GM12865 (cell line): ENCODE measurements at places on chromosomes 3 and 15.

- DNase-seq = no peak
Measured at GRCh38 chr3:86147119-86147518, 843.8 kb downstream of the VGLL3 start.

GRCh38 chr3:115321400-115321805, 174.3 kb upstream of the ZBTB20 start:
- peak; percentile 10 for DNase-seq

DNA sequence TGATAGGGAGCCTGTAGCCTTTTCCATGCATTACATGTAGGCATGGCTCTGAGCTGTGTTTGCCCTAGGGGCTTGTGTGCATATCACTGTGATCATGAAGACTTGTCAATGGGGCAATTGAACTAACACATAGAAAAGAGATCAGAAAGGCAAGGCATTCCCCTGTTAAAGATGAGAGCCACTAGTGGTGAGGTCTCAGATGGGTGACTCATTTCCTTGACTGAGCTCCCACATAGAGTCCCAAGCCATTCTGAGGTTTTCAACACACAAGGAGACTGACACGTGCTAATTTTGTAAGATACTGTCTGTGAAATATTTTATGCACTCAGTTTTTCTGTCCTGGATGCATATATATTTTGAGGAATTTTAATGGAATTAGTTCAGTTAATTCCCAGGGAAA, 53.8 kb downstream of the SAMMSON start:
- no peak for DNase-seq

GRCh38 chr3:179196098-179196497, 47.9 kb downstream of the PIK3CA start:
- DNase-seq = peak; percentile 62

DNA sequence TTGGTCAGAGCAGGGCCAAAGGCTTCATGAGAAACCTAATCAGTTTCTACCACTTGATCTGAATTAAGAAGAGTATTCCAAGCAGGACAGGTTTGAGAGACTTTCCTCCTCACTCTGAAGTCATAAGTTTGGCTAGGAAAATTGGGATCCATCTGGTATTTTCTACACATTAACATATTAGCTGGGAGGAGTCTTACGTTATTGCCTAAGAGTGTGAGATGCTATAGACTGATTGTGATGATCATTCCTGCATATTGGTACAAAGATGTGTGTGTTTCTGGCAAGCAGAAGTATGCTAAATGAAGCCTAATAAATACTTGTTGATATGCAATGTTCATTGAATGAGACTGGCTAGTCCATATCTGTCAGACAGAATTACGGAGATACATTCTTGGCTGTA, 73.5 kb upstream of the RASGRP1 start:
- DNase-seq = no peak

- DNase-seq = peak; percentile 2
Measured at GRCh38 chr15:94015324-94015723, 216.0 kb upstream of the MCTP2 start.

GRCh38 chr3:103440539-103441203, 1005.9 kb downstream of the ZPLD1 start:
- DNase-seq = peak; percentile 11

DNA sequence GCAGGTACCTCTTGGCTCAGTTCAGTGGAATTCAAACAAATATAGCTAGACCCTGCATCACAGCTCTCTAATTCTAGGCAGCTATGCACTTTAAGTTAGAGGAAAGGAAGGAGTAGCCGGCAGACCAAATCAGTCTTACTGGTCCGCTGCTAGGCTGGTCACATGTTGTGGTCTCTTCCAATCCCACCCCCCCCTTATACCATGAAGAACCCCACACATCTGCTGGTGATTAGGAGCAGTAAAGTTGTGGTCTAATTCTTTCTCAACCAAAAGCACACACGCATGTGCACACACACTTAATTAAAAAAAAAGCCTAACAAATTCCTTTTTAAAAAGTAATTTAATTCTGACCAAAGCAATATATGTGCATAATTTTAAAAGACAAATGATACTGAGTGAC, 16.7 kb upstream of the SH3GL3 start:
- DNase-seq = no peak

- no peak for DNase-seq
Measured at GRCh38 chr3:111781561-111782446, 77.3 kb upstream of the PHLDB2 start.

DNA sequence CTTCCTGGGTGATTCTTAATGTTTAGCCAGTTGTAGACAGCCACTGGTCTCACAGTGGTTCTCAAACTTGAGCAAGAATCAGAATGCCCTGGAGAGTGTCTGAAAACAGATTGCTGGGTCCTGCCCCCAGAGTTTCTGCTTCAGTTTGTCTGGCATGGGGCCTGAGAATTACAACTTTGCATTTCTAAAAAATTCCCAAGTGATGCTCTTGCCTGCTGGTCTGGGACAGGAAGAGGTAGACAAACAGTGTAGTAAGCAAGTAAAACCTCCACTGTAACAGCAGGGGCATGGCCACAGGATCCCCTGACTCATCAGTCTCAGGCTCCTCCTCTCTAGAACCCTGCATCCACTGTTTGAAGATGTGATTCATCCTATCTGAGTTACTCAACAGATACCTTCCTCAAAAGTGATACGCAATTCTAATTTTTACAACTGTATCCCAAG, 36.5 kb downstream of the DZIP1L start:
- no peak for DNase-seq

DNA sequence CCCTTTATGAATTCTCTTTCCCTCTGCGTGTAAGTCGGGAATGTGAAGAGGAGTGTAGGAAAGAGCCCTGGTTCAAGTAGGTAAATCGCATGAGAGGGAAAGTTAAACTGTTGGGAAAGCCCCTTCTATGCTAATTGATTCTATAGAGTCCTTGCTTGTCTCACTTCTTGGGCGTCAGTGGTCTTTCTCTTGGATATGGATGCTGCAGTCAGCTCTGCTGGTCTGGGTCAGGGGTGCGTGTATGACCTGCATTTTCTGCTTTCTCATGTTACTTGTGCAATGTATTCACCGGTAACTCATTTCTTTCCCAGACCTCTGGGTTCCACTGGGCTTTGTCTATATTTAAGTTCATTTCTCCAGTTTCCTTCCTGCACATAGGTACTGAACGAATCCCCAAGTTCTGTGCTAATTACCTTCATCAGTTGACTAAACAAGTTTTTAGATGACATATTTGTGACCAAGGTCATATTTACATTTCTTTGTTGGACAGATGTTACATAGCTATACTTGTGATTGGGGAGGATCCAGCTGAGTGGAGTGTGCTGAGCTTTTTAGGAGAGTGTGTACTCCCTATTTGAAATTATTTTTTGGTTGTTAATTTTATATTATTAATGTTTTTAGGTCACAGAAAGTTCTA, 1.4 kb downstream of the SETD5 start:
- DNase-seq = peak; percentile 58

DNA sequence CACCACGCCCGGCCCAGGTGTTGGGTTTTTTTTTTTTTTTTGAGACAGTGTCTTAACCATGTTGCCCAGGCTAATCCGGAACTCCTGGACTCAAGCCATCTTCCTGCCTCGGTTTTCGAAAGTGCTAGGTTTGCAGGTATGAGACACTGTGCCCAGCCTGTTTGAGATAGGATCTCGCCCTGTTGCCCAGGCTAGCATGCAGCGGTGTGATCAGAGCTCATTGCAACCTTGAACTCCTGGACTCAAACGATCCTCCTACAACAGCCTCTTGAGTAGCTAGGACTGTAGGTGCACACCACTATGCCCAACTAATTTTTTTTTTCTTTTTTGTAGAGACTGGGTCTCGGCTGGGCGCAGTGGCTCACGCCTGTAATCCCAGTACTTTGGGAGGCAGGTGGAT, 20.3 kb upstream of the ITPKA start:
- DNase-seq = no peak

GRCh38 chr3:165983284-165983683, 146.1 kb upstream of the BCHE start:
- DNase-seq = no peak

- DNase-seq = no peak
Measured at GRCh38 chr15:93179700-93180102, 90.7 kb upstream of the RGMA start.

DNA sequence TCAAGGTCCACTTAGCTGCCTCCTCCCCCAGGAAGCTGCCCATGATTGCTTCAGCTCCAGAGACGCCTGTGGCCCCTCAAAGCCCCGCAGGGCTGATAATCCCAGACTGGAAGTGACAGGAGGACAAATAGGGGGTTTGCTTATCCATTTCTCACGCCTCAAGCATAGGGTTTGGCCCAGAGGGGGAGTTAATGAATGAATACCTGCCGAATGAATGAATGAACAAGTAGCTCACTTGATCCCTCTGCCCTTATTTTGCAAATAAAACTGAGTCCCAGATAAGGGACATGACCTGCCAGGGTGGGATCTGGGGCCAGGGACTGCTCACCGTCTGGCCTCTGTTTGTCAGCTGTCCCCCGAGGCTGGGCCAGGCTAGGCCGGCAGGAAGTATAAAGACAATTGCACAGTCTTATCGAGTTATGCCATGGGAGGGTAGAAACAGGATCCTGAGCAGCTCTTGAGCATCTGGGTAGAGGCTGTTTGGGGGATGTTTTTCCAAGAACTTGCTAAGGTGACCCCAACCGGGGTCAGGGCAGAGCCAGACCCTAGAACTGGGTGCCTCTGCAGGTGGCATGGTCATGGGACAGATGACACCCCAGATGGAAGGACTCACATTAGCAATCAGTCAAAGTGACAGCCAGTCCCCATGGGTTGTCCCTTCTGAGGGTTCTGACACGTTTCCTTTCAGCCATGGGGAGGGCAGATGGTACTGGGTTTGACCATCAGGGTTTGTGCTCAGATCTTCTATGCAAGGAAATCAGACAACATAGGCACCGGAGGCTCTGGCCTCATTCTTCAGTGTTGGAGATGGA, 45.0 kb downstream of the IQSEC1 start:
- DNase-seq = no peak

DNA sequence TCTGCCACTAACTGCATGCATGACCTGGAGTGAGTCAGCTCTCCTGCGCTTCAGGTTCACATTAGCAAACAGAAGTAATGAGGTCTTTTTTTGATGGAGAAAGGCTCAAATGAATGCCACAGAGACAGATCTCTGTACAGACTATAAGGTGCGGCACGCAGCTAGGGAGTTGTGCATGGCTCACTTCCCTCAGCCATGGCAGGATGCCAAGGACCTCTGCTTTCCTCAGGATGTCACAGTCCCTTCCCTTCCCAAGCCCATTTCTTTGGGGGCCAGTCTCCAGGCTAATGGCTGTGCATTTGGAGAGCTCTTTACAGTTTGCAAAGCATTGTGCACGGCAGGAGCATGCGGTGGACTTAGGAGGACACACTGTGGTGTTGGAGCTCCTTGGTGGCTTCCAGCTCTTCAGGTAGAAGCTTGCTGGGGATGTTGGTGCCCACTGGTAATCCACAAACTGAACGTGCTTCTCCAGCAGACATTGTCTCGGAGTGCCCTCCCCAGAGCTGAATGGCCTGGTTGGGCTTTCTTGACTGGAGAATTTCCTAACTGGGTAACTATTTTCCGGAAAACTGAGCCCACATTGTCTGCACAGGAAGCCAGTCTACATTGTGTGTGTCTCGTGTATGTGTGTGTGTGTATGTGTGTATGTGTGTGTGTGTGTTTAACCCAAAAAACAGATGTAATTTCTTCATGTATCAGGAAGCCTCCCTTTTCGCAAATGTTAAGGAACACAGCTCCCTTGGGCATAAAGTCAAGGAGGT, 172.5 kb upstream of the TLE3 start:
- no peak for DNase-seq

- no peak for DNase-seq
Measured at GRCh38 chr15:88152672-88153071, 103.9 kb downstream of the NTRK3 start.

DNA sequence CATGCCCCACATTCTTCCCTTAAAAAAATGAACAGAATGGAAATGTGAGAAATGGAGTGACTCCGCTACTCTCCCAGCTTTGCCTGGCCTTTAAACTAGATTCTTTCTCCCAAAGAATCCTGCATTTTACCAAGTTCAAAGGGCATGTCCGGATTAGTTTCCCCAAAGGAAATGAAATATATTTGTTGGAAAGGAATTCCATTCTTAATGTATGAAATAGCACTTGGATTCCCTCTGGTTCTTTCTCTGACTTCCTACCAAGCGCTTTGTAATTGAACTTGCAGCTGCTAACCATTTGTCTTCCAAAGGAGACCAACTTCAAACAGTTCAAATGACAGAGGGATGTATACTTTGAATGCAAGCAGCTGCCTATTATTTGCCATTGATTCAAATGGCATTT, 18.9 kb downstream of the MAP2K1 start:
- no peak for DNase-seq

- peak; percentile 76 for DNase-seq
Measured at GRCh38 chr15:43903864-43904290, 77.1 kb downstream of the WDR76 start.

- peak; percentile 33 for DNase-seq
Measured at GRCh38 chr15:60540002-60540651, 61.2 kb upstream of the ICE2 start.

DNA sequence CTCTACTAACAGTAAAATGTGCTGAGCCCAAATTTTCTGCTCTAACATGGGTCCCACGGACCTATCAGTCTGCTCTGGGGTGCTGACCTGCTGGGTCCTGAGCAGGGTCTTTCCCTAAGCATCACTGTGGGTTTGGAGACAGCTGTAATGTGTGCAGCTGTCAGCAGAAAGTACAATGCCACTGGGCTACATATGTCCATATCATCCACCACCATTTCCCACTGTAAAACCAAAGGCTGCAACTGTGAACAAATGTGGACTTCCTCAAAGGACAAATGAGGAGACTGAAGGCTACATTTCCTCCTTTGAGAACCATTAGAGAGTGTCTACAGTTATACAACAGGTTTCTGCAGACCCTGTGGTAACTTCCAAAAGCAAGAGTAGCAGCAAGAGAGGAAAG, 33.8 kb upstream of the IP6K2 start:
- DNase-seq = no peak

DNA sequence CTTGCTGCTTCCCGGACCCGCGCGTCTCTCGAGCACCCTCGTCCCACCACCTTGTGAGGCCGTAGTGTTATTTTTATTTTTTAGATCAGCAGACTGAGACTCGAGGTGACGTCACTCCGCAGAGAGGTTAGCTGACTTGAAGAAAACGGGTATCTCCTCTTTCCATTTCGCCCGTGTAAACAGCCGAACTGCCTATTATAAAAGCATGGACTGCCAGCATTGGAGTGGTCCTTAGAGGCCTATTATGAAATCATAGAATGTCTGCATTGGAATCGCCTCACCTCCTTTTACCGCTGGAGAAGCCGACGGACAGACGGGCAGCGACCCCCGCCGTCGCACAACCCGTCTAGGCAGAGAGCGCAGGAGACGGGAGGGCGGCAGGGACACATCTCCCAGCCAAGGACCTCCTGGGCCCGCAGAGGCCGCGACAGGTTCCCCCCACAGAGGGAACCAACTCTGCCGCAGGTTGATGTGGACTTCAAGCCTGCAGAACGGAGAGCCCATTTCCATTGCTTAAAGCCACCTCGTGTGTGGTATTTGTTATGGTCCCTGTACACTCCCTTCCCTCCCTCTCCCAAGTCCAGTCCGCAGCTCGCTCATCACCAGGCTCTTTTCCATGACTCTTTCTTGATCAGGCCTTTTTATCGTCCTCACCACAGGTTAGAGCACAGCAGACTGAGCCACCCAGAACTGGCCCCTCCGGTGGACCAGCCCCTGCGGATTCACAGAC, 540 bp upstream of the PPP1R2 start:
- DNase-seq = no peak

- DNase-seq = no peak
Measured at GRCh38 chr3:81790117-81790516, 28.7 kb upstream of the GBE1 start.
